Dermis microvascular lymphatic vessel endothelial cell (primary cell): ENCODE measurements at places on chromosomes 3 and 15. TPM values are rescaled to one million over a fixed set of nuclear protein-coding genes. Genes with fewer than 3 reads are reported as not detected.

TGM5 gene
- not detected in 2 replicates for total RNA-seq

DNA sequence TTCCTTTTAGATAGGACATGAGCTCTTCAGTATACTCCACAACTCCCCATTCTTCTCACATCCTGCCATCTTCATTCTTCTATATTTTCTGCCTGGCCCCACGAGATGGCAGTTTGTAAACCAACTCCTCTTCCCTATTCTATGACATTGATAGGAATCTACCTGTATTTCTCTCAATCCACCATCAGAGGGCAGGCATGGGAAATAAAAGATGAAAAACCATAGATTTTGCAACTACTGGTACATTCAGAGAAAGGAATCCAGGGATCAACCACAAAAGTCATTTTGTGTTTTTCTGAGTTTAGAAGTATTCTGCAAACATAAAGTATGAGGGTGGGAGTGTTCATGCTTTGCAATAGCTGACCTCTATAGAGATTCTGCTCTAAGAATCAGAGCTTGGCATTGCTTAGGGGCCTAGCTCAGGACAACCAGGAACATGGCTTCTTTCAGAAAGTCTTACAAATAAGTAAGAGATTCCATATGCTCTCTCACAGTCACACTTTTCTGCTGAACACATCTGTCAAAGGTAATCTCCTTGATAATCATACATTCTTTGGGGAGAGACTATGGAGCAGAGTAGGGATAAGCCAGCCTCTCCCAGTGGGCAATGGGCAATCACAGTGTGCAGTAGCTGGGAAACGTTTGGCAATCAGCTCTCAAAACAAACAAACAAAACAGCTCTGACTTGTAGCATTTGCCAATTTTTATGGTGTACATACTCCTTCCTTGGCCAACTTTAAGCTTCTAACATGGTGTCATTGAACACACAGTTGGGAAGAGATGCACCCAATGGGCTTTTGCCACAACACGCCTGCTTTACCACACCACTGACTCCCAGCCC, 43.1 kb upstream of the SLC25A36 start:
- peak; percentile 36 for DNase-seq

DNA sequence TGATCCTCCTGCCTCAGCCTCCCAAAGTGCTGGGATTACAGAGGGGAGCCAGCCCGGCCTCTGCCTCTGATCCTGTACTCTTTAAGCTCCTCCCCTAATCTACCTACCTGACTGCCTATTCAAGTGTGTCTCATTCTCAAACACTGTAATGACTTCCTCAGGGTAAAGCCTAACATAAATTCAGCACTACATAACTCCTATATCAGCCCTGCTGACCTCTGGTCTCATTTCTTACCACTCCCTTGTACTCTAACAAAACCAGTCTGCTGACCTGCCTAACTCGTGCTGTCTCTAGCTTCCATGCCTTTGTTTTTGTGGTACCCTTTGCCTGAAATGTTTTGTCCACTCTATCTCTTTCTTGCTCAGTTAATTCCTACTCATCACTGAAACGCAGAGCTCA, 172.1 kb upstream of the IL12A start:
- DNase-seq: no peak

GOLGA6B gene
- total RNA-seq: not detected in 2 replicates

DNA sequence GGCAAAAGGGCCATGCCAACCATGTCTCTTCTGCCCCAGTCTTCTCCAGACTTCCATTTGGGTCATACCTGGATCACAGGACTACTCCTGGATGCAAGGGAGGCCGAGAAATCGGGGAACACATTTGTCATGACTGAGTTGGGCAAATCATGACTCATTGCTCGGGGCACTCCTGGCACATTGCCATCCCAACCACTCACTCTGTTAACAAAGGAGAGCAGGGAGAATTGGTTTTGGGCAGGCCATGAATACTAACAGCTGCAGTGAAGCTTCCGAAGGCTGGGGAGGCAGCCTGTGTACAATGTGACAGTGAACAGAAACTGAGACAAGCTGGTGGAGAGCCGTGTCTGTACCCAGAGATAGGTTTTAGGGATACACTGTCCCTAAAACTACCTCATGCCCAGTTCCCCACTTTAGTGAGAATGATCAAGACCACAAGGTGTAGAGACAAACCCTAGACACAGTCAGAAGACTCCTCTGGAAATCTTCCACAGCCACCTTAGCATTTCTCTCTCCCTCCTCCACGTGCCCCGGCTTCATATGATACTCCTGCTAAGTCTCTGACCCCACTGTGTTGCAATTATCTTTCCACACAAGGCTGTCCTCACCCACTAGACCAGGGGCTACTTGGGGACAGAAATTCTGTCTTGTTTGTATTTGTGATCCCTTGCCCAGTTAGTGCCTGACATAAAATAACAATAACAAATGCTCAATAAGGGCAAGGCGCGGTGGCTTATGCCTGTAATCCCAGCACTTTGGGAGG, 10.5 kb upstream of the BUB1B start:
- peak; percentile 5 for DNase-seq

C3orf49 gene
- not detected in 2 replicates for total RNA-seq

DNA sequence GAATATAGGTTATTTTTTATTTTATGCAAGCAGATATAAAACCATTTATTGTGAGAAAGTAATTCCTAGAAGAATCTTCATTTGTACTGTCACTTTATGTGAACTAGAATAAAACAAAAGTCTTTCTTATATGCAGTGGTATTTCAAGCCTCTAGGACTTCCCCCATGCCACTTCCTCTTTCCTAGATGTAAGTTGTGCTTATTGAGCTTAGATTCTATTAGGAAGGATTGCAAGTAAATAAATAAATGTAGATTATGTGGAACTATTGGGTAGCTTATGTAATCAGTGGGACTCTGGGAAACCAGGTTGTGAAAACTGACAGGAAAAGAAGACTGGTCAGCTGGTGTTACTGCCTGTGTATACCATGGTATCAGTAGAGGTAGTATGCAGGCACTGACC, 169.7 kb downstream of the RSRC1 start:
- no peak for DNase-seq

- no peak for DNase-seq
Observed at GRCh38 chr3:169526246-169526645, 137.3 kb downstream of the MECOM start.

DNA sequence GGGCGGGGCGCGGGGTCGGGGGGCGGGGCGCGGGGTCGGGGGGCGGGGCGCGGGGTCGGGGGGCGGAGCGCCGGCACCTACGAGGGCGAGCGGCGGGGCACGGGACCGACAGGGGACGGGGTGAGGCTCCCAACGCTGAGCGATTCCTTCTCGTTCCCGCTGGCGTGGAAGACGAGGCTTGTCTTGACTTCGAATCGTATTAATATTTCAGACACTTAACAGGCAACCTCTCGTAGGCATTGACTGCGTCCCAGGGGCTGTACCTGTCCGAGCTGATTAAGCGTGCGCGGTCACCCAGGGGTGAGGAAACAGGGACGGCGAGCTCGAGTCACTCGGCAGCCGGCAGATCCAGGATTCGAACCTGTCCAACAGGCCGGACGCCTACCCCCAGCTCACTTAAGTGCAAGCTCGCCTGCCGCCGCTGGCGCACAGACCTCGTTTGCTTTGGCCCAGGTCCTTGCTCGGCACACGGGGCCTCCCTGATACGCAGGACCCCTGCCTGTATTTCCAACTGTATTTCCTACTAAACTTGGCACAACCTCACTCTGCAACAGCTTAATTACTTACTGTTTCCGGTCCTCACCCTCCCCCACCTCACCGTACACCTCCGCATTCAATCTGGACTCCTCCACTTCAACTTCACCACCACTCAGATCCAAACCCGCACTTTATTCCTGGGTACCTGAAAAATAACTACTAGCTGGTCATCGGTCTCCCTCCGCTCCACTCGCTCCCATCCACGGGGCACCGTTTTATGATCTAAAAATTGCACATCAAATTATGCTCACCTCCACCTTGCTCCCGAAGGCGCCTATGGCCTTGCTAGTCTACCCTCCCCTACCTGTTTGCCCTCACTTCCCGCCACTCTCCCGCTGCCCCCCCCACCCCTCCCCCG, 722 bp upstream of the ZXDC start:
- peak; percentile 56 for DNase-seq

DNA sequence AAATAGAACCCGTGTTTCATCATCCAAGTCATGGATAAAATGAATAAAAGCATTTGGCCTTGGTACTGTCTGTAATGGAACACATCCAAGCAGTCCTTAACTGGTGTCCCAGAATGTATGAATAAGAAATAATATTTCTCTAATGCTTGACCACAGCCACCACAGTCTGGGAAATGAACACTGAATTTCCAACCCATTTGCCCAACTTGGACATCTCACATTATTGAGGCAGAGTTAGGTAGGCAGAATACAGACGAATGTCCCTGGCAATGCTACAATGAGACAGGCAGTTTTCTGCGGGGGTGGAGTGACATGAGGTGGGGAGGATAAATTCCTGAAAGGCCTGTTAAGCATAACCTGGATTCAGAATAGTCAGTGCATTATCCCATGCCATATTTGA, 245.7 kb downstream of the ZIC1 start:
- no peak for DNase-seq

CCR3 gene
- total RNA-seq: not detected in 2 replicates

GRCh38 chr3:112486811-112487505, 12.3 kb downstream of the BTLA start:
- peak; percentile 13 for DNase-seq
